H9 (cell line): ENCODE measurements at places on chromosomes 5 and 9. TPM values are rescaled to one million over a fixed set of nuclear protein-coding genes. Genes with fewer than 3 reads are reported as not detected.

GRCh38 chr5:88380332-88380731, 111.7 kb upstream of the TMEM161B start:
- no peak overlapping the region for H3K4me3 ChIP-seq
- H3K27me3 ChIP-seq, result no peaks in the 10 kb centered on the region
- H3K36me3 ChIP-seq, result no peaks in the 10 kb centered on the region; the same call in 1 of the 2 replicates
- no peaks in the 10 kb centered on the region for H3K4me1 ChIP-seq
- no peak for DNase-seq
- H3K27ac ChIP-seq, result no peak overlapping the region

GRCh38 chr9:113556877-113557593, 93.5 kb downstream of the RGS3 start:
- no peaks in the 10 kb centered on the region for H3K27me3 ChIP-seq
- H3K4me1 ChIP-seq, result no peaks in the 10 kb centered on the region
- no peaks in the 10 kb centered on the region for H3K36me3 ChIP-seq
- no peak overlapping the region; the same call in 2 of the 3 replicates for H3K4me3 ChIP-seq
- no peak overlapping the region for H3K27ac ChIP-seq
- no peak for DNase-seq

DNA sequence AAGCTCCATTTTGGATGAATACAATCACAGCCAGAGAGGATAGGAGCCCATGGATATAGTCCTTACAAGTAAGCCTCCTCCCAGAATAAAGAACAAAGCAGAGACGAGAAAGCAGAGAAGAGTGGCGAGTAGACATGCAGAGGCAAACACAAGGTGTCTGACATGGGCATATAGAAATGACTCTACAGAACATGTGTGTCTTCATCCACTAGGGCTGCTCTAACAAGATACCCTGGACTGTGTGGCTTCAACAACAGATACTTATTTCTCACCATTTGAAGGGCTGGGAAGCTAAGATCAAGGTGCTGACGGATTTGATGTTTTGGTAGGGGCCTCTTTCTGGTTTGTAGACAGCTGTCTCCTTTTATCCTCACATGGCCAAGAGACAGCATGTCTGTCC, 32.3 kb upstream of the FER start:
- no peaks in the 10 kb centered on the region for H3K27me3 ChIP-seq
- DNase-seq, result no peak
- H3K27ac ChIP-seq, result no peak overlapping the region
- no peaks in the 10 kb centered on the region for H3K4me1 ChIP-seq
- H3K4me3 ChIP-seq, result no peak overlapping the region
- no peaks in the 10 kb centered on the region for H3K36me3 ChIP-seq

DNA sequence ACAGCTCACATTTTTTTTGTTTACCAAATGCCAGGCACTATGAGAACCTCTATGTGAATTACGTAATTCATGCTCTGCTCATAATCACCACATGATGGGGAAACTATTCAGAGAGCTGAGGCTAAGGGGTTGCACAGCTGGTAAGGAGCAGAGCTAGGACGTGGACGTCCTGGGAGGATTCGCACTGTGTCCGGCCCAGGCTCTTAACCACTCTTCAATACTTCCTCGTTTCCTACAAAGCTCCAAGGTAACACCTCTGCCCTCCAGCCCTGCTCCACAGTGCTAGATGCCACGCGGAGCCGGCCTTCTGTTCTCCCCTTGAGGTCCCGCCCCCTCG, 8.7 kb downstream of the PHF19 start:
- DNase-seq, result no peak
- no peaks in the 10 kb centered on the region for H3K27me3 ChIP-seq
- peak overlapping the region; percentile 33 for H3K4me3 ChIP-seq
- H3K4me1 ChIP-seq, result peaks cover 4% of the 10 kb centered on the region; the same call in 1 of the 2 replicates
- H3K36me3 ChIP-seq, result peaks cover 54% of the 10 kb centered on the region

DNA sequence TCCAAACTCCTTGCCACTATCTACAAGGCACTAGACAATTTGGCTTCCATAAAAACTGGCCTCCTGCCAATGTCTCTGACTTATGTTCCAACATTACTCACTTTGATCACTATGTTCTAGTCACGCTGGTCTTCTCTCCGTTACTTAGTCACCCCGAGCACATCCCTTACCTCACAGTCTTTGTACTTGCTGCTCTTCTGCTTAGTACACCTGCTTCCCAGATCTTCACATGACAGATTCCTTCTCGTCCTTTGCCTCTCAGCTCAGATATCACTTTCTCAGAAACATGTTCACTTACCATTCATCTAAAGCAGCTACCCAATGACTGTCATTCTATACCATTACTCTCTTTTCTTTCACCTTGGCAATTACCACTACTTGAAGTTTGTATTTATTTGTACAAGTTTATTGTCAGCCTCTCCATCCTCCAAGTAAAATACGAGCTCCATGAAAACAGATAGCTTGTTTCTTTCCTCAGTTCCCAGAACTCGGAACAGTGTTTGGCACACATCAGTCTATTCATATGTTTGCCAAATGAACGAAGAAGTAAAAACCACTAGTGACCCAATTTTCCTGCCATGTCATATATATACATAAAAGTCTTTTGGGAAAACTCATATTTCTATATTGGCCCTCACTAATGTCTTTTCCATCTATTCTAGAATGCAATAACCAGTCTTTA, 5.9 kb upstream of the SLC22A5 start:
- H3K27ac ChIP-seq, result no peak overlapping the region
- no peak for DNase-seq
- no peaks in the 10 kb centered on the region for H3K27me3 ChIP-seq

- H3K4me3 ChIP-seq, result no peak overlapping the region
- H3K36me3 ChIP-seq, result no peaks in the 10 kb centered on the region
Measured at GRCh38 chr5:138639326-138639725, 64.1 kb upstream of the HSPA9 start.

GRCh38 chr9:73548201-73548600, 396.5 kb downstream of the ANXA1 start:
- no peak for DNase-seq
- no peak overlapping the region for H3K4me3 ChIP-seq
- no peaks in the 10 kb centered on the region; the same call in 2 of the 3 replicates for H3K36me3 ChIP-seq
- H3K27me3 ChIP-seq, result no peaks in the 10 kb centered on the region
- no peaks in the 10 kb centered on the region for H3K4me1 ChIP-seq

DNA sequence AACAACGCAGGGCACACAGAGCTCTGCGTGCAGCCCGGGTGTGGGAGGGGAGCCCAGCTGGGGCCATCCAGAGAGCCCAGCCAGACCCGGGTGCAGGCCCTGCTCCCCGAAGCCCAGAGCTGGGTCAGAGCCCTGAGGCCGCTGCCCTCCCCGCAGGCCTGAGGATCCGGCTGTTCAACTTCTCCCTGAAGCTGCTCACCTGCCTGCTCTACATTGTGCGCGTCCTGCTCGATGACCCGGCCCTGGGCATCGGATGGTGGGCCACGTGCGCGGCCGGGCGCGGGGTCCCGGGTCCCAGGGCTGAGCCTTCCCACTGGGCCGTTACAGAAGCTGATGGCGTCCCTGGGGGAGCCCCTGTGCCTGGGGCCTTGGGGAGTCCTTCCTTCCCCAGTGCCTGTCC, 48.8 kb downstream of the KCNT1 start:
- H3K36me3 ChIP-seq, result no peaks in the 10 kb centered on the region
- H3K27ac ChIP-seq, result no peak overlapping the region
- no peak overlapping the region for H3K4me3 ChIP-seq
- H3K4me1 ChIP-seq, result no peaks in the 10 kb centered on the region
- no peak for DNase-seq

DNA sequence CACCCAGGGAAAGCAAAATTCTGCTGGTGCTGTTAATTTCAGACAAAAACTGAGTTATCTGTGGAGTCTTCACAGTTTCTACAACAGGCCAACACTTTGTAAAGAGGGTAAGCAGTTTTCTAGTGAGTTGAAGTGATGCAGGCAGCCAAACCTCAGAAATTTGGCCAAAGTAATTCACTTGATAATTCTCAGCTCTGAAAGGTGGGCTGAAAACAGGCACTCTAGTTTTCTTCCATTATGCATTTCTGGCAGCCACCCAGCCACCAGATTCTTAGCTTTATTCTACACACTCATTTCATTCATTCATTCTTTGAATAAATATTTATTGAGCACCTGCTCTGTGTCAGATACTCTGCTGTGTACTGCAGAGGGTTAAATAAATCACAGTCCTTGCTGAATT, 184.2 kb downstream of the RAB3C start:
- no peaks in the 10 kb centered on the region for H3K4me1 ChIP-seq
- no peak for DNase-seq
- no peak overlapping the region for H3K27ac ChIP-seq
- no peaks in the 10 kb centered on the region for H3K27me3 ChIP-seq

DNA sequence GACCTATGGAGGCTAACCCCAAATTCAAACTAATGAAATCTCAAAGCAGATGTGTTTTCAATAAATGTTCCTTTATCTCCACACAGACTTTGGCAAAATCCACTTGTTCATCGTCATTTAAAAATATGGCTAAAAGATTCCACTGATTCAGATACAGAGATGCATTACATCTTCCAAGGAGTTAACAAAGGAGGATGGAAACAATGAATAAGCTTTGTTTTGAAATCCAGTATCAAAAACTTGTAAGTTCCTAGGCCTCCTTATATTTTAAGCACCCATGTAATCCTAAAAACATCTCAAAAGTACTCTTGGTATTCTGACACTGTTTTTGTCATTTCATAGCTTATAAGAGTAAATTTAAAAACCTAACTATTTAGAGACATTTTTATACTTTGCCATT, 345.6 kb upstream of the ACTBL2 start:
- H3K4me3 ChIP-seq, result no peak overlapping the region
- no peak overlapping the region for H3K27ac ChIP-seq
- DNase-seq, result no peak
- no peaks in the 10 kb centered on the region for H3K4me1 ChIP-seq
- H3K27me3 ChIP-seq, result no peaks in the 10 kb centered on the region
- H3K36me3 ChIP-seq, result no peaks in the 10 kb centered on the region

DNA sequence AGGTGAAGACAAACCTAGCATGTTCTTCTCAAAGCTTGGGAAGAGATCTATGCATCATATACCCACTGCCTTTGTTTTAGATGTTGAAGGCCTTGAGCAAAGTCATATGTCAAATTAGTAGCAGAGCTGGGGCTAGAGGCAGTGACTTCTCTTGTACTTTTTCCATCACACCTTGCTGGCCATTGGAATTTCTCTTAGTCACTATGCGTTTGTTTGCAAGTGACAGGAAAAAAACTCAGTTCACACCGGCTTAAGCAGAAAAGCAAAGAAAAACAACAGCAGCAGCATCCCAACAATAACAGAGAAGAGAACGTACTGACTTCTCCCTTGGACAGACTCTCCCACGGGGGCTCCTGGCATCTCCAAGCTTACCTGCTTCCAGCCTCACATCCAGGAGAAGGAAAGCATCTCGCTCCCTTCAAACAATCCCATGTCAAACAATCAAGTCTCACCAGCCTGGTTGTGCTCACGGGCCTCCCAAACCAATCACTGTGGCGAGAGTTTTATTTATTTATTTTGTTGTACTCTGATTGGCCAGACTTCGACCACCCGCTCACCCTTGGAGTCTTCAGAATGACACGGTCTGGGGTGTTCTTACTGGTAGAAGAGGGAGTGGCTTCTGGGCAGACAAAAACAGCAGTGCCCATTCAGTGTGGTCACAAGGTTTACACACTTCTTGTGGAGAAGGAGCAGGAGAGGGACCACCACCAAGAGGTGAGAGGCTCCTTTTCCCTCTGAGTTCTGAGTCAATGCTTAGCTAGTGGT, 83.8 kb upstream of the STC2 start:
- H3K27me3 ChIP-seq, result no peaks in the 10 kb centered on the region; the same call in 1 of the 2 replicates
- peaks cover 3% of the 10 kb centered on the region; the same call in 1 of the 3 replicates for H3K36me3 ChIP-seq
- DNase-seq, result no peak
- H3K4me1 ChIP-seq, result no peaks in the 10 kb centered on the region
- no peak overlapping the region for H3K4me3 ChIP-seq

DNA sequence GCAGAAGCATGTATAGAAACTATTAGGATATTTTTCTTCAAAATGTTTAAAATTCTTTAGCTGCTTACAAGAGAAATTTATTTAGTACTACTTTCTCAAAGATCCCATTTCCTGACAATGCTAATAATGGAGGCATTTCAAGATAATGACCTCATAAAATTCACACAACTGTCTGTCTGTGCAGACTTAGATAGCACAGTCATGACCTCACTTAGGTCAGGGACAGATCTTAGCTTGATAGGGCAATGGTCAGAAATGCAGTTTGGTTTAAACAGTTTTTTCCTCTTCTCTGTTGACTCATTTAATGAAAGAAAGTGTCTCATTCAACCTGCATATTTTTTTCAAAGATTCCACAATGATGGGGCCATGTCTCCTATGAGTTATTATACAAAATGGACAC, 128.4 kb downstream of the GRIA1 start:
- no peaks in the 10 kb centered on the region for H3K36me3 ChIP-seq
- no peaks in the 10 kb centered on the region for H3K4me1 ChIP-seq
- no peak overlapping the region for H3K4me3 ChIP-seq
- no peak overlapping the region for H3K27ac ChIP-seq
- H3K27me3 ChIP-seq, result no peaks in the 10 kb centered on the region

DNA sequence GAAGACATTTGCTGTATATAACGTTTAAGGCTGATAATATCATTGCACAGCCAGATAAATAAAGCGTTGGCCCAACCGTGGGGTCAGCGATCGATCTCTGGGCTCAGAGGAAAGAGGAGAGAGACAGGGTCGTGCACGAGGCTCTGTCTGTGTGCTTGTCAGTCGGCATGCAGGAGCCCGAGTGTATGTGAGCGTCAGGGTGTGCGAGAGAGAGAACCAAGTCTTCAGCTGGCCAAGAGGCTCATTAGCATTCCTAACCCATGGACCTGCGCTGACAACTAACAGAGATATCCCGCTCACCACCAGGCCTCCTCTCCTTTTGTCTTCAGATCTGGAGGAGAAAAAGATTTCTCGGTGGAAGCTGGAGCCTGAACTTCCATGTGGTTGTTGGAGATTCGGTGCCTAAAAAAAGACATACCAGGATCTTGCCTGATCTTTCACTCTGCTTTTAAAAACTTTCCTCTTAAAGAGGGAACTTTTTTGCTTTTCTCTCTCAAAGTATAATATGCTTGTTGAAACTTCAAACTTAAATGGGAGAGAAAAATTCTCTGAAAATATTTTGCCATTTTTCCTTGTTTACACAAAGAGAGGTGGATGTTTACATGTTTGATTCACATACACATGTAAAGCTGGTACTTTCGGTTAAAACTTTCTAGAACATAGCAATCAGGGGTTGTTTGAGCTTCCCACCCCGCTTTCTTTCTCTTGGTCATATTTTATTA, 16.5 kb downstream of the NR2F1 start:
- H3K27me3 ChIP-seq, result peaks cover 97% of the 10 kb centered on the region
- H3K4me1 ChIP-seq, result no peaks in the 10 kb centered on the region
- DNase-seq, result peak; percentile 72
- no peak overlapping the region for H3K27ac ChIP-seq
- no peaks in the 10 kb centered on the region for H3K36me3 ChIP-seq

DNA sequence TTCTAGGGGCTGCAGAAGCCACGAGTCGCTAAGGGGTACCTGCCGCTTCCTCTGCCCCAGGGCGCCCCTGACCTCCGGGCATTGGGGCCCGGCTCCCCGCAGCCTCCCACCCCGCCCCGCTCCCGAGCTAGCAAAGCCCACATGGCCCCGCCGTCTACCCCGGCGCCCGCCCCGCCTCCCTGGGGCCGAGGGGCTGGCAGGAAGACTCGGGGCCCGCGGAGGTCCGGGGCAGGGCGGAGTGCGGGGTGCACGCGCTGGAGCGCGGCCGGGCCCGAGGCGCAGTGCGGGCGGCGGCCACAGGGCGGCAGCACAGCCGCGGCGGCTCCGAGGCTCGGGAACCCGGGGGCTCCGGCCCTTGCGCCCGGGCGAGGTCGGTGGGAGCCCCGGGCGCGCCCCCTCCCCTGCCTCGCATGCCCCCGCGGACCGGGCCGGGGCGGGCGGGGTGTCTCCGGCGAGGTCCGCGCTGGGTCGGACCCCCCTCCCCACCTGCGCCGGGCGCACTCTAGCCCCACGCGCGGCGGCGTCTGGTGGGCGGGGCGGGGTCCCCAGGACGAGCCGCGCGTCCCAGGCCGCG, 6.7 kb downstream of the NRARP start:
- H3K36me3 ChIP-seq, result no peaks in the 10 kb centered on the region
- peak overlapping the region; percentile 37; the same call in 1 of the 2 replicates for H3K4me3 ChIP-seq
- peaks cover 5% of the 10 kb centered on the region; the same call in 1 of the 2 replicates for H3K27me3 ChIP-seq
- DNase-seq, result peak; percentile 66
- no peak overlapping the region for H3K27ac ChIP-seq
- H3K4me1 ChIP-seq, result peaks cover 5% of the 10 kb centered on the region; the same call in 1 of the 2 replicates

SLC45A2 gene
- total RNA-seq, result not detected in 2 replicates

ATP6V1G1 gene
- 119 and 120 TPM in 2 replicates for total RNA-seq
